Glutamatergic neuron (in vitro differentiated cells): ENCODE measurements at places on chromosomes 16 and 17. TPM values are rescaled to one million over a fixed set of nuclear protein-coding genes. Genes with fewer than 3 reads are reported as not detected.

DNA sequence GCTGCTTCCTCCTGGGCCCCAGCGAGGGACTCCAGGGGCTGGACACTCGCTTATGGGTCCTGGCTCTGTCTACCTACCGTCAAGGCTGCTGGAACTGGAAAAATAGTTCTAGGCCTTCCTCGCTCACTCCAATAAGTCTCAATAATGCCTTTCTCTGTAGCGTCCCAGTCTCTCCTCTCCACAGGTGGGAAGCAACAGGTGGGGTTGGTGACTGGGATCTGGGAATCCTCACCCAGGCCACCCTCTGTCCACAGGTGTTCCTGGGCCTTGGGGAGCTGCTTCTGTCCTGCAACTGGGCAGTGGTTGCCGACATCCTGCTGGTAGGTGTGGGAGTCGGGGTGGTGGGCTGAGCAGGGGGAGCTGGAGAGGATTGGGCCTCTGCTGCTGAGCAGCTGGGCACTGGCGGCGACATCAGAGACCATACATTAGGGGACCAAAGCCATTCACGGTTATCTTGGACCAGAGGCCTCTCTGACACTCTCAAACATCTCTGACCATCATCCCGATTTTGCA, 20.3 kb upstream of the SPNS2 start:
- no peak for DNase-seq

Gene RAB34
- 54.3 TPM for total RNA-seq

- DNase-seq, result no peak
These were observed 2.6 kb upstream of the SPHK1 start for GRCh38 chr17:76381633-76382350.

GRCh38 chr17:39174920-39175694, 9.1 kb upstream of the ARL5C start:
- peak; percentile 83 for DNase-seq

DNA sequence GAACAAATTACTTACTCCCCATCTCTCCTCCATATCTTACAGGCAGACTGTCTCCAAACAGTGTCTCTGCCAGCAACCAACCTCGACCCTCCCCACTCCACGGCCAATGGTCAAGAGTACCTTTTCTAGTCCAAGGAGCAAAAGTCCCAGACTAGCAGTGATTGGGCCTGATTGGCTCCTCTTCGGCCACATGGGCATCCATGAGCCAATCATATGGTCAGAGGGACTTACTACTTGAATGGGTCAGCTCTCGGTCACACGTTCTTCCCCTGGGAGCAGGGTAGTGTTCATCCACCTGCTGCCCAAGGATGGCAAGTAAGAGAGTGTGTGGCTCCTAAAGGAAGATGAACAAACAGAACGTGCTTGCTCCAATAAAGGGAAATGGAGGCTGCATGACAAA, 84.6 kb downstream of the C16orf78 start:
- no peak for DNase-seq

DNA sequence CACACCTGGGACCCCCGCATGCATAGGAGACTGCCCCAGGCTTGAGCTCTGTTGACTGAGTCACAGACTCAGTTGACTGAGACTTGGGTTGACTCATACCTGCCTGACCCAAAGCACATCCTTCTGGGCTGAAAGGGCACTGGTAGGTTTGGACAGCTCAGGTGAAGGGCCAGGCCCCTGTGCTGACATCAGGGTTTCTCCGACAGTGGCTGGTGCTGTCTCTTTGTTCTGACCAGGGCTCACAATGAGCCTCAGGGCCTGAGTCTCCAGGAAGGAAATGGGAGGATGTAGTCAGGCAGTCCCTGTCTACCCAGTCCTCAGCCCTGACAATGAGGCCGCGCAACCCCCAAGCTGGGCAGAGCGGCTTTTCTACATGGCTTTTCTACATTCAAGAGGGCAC, 6.5 kb downstream of the SPNS2 start:
- DNase-seq, result no peak

GRCh38 chr16:55257966-55258613, 65.9 kb upstream of the IRX6 start:
- peak; percentile 75 for DNase-seq

Gene MYO1C
- total RNA-seq, result 58.5 TPM

Gene TBX21
- total RNA-seq, result not detected

Gene TMEM100
- total RNA-seq, result 1.4 TPM

Gene CAMKK1
- total RNA-seq, result 41.3 TPM

GRCh38 chr16:89173174-89173921, 1.8 kb downstream of the CDH15 start:
- peak; percentile 63 for DNase-seq

Gene TAC4
- not detected for total RNA-seq

Gene GNAO1
- total RNA-seq, result 250 TPM

- no peak for DNase-seq
These were observed 602.5 kb upstream of the SALL1 start for GRCh38 chr16:51753467-51754127.

DNA sequence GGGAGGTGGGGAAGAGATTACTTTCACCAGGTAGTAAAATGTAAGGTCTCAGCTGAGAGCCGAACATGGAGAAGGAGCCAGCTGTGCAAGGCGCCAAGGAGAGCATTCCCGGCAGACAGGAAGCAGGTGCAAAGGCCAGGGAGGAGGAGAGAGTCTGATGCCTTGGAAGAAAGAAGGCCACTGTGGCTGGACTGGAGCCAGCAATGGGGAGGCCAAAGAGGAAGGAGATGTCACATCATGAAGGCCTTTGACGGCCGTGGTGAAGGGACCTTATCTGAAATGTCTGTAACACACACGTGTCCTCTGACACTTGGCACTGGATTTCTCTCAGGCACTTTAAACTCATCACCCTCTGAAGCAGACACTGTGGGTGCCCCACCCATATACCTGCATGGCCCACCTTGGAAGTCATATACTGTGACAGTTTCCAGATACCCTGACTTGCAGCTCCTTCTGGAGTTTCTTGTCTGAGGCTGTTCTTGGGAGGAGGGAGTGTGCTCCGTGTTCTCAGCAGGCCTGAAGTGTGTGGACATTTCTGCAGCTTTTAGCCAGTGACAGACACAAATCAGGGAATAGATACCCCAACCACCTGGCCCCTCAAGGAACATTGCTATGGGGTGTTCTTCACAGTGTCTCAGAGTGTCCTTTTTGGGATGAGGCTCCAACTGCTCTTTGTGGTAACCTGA, 1.9 kb upstream of the SLC5A2 start:
- DNase-seq, result no peak
